ENCODE measurements at places on chromosomes 3 and 15.

- no peak for DNase-seq
Measured at GRCh38 chr3:66751842-66752241, 246.3 kb upstream of the KBTBD8 start.

DNA sequence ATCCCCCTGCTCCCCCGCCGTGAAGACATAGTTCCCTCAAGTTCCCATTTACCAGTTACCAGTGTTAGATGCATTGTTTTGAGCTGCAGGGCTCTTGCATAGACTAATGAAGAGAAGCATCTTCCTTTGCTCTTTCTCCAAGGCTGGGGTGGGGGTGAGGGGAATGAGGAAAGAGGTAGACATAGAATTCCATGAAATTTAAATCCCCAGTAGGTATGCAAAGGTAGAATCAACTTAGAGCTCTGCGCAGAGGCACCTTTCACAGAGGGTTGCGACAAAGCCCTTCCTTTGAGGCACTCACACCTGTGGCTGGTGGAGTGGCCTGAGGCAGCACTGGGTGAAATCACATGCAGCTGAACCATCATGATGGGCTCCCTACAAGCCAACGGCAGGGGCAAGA lies 101.3 kb downstream of the WDR76 start:
- no peak for DNase-seq

DNA sequence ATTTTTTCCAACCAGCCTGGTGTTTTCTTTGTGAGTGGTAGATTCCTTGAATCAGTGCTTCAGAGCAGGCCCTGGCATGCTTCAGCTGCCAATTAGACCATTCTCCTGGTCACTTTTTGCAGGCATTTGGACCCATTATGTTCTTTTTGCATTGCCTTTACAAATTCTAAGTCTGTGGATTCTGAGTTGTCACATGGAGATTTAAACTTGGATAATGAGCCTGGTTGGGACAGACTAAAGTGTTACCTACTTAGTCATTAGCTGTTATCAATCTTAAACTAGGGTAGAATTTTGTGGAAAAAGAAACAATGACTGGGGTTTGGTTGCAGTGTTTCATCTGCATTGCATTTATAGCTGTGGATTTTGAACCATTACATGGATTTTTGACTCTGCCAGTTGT lies 40.6 kb downstream of the ARHGEF26 start:
- no peak for DNase-seq

GRCh38 chr15:73741321-73741836 lies 11.8 kb downstream of the INSYN1 start:
- DNase-seq = no peak

GRCh38 chr3:154235330-154235729 lies 89.0 kb downstream of the DHX36 start:
- no peak for DNase-seq

DNA sequence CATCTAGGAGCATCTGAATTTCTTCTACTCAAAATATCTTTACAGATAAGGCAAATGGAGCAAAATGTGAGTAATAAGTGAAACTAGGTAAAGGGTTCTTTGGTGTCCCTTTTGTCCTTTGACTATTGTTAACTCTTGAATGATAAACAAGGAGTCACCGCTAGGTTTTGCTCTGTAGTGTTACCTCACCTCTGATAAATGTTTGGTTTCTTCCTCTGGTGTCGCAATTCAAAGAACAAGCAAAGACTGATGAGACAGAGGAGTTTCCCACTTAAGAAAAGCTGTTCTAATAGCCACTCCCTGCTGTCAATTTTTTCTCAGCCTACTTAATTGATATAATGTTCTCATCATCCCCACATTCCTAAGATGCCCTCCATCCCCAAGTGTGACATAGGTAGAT lies 925.9 kb downstream of the IGSF11 start:
- no peak for DNase-seq

DNA sequence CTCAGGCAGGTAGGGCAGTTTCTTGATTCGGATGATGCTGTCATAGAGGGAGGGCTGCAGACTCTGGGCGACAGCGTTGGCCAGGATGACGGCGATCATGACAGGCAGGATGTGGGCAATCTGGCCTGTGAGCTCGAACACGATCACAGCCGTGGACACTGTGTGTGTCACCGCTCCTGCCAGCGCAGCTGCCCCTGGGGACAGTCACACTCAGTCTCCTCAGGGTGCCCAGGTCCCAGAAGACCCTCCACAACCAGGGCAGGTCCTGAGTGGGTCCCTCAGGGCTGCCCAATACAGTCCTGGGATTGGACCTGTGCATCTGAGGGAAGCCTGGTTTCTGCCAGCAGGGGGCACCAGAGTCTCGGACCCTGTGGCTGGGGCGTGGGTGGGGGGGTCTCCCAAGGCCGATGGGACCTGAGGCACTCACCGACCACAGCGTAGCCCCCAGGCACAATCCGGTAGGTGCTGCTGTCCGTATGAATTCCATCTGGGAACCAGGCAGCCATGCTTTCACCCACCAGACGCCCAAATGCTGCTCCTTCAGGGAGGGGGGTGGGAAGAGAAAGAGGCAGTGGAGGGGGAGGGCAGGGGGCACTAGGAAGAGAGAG lies 7.2 kb downstream of the CLCN2 start:
- DNase-seq = no peak

- no peak for DNase-seq
Measured at GRCh38 chr15:31407851-31408250, 81.2 kb downstream of the KLF13 start.

DNA sequence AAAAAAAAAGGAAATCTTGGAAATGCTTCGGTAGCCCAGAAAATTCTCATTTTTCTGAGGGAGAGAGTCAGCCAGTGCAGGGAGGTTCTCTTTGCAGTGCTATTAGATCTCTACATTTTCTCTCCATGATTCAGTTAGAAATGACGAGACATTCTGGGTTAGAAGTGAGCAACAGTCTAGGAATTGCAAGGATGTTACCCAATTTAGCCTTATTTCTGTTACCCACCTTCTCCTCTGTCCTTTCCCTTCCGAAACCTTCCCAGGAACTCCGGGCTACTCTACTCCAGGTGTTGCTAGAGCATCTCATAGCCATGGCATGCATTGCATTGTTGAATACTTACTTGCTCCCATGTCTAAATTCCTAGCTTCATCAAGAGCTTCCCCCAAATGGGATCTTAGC lies 106.8 kb downstream of the EDEM1 start:
- DNase-seq = no peak

- DNase-seq = no peak
Measured at GRCh38 chr3:112776836-112777235, 69.8 kb downstream of the CD200R1L start.

GRCh38 chr3:64291956-64292355 lies 66.7 kb upstream of the PRICKLE2 start:
- DNase-seq = no peak

DNA sequence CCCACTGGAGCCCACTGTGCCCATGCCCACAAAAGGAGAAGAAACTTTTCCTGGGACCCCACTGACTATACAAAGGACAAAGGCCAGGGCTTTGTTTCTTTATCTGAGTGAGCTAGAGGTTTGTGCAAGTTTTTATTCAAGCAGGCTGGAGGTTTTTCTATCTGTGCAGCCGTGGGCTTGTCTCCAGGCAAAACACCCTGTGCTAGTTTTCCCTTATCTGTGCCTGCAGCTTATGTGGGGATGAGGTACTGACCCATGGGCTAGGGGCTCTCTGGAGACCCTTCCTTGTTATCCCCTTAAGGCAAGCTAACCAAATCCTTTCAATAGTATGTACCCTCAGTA lies 545.5 kb downstream of the ZPLD1 start:
- DNase-seq = no peak

DNA sequence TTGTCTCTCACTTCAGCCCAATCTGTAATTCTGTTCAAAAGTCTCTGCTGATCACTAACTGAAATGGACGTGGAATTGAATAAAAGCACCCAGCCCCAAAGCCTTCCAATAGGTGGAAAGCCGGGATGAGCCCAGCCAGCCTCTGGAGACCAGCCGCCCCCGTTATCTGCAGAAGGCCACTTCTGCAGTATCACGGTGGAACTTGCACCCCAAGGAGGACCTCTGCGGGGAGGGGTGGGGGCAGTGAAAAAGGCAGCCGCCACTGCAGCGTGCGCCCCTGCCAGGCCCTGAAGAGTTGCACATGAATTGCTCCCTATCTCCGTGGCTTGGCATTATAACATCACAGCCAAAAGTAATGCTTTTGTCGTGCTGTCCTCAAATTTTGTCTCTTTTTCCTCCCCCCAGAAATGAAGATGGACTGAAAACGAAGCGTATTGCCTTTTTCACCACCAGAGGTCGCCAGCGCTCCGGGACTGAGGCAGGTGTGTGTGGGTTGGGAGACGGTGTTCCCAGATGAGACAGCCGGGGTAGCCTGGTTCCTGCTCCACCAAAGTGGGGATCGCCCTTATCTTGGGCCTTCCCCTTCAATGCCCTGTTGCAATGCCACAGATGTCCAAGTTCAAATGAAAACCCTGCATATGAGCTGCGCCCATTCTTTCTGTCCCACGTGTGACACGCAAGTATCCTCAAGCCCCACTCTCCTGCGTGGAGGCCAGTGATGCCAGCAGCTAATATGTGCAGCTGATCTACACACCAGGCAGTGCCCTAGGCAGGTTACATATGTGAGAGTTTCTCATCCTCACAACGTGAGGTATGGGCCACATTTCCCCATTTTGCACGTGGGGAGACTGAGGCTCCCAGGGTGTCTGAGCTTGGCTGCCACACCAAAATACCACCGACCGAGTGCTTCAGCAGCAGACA lies 96.0 kb downstream of the LRRK1 start:
- peak; percentile 21 for DNase-seq

GRCh38 chr15:62644216-62644888 lies 398.2 kb upstream of the TPM1 start:
- DNase-seq = no peak

DNA sequence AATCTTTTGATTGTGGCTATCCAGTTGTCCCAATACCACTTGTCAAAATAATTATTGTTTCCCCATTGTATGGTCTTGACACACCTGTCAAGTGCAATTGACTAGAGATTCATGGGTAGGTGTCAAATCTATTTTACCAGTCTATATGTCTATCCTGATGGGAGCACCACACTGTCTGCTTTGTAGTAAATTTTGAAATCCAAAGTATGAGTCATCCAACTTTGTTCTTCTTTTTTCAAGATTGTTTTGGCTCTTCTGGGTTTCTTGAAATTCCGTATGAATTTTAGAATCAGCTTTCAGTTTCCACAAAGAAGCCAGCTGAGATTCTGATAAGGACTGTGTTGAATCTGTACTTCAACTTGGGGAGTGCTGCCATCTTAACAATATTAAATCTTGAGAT lies 71.9 kb downstream of the CSNK1G1 start:
- no peak for DNase-seq

DNA sequence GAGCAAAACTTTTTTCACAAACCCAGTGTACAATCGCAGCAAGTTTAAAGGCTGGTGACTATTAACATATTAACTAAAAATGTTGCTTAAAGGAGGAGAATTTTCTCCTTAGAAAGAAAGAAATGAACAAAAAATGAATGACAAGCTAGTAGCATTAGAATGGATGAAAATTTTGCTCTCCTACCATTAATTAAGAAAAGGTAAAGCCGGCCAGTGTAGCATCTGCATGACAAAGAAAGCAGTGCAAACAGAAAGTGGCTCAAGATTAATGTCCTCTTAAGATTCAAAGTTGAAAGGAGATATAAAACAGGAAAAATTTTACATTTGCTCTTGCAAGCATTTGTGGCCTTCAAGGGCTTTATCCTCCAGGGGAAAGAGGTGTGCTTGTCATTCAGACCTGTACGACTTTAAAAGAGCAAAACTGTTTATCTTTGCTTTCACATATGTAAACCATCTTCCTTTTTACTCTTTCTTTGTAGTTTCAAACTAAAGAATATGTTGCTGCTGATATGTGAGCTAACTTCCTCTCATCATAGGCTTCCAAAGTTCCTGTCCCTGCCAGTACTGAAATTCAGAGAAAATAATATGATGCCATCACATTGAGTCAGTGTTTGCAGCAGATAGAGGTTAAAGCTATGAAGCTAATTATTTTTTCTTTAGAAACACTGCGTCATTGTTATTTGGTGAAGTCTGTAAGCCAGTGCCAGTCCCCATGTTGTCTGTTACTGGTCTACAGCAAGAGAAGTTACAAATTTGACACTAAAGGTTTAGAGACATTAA lies 439.1 kb upstream of the GRM7 start:
- DNase-seq = no peak

DNA sequence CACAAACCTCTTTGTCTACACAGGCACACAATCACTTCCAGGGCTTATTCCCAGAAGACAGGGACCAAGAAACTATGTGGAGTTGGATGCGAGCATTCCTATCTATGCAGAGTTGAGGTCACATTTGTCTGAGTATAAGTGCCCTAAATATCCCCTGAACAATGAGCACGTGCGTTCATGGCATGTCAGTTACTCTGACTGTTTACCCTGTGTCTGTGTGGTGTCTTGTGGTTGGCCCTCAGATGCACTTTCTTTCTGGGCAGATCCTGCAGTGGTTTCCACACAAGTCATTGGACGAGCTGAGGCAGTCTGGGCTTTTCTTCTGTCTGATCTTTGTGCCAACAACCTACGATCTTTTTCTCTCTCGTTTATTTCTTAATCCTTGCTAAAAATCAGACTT lies 134.5 kb downstream of the FBN1 start:
- DNase-seq = no peak

- DNase-seq = no peak
Measured at GRCh38 chr3:188239577-188239976, 85.6 kb downstream of the LPP start.

- no peak for DNase-seq
Measured at GRCh38 chr3:130933801-130934345, 40.0 kb downstream of the ATP2C1 start.

- DNase-seq = peak; percentile 92
Measured at GRCh38 chr15:60423537-60423936, 25.8 kb upstream of the ANXA2 start.

- no peak for DNase-seq
Measured at GRCh38 chr3:160774172-160774571, 18.1 kb downstream of the PPM1L start.

- DNase-seq = no peak
Measured at GRCh38 chr15:26160343-26160742, 297.2 kb upstream of the ATP10A start.

DNA sequence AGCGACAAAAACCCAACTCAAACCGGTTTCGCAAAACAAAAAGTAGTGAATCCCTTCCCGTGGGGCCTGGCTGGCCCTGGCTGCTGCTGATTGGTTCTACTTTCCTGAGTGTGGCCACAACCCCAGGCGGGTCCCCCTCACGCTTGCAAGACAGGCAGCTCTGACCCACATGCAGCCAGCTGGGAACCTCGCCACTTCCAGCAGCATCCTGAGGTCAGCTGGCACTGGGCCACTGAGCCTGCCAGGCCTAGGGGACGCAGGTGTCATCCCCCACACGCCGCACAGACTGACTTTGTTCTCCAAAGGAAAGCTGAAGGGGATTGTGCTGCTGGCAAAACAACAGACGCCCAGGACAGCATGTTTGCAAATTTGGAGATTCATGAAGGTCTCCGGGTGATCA lies 111.1 kb downstream of the TPRA1 start:
- DNase-seq = no peak

DNA sequence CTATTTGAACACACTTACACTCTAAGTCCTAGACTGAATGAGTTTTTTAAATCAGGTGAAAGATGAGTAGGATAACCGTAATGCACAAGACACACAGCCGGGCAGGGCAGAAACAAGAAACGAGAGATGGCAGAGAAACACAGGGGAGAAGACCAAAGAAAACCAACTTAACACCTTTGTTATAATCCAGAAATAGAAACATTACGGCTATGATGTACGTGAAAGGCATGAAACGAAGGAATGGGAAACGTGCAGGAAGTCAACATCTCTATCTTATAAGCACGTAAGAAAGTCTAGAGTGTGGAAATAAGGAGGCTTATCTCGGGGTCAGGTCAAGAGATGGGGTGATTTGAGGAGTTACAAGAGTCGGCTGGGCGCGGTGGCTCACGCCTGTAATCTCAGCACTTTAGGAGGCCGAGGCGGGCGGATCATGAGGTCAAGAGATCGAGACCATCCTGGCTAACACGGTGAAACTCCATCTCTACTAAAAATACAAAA lies 1.9 kb upstream of the TNFSF10 start:
- no peak for DNase-seq
